ENCODE measurements at places on chromosomes 2 and 18. TPM values are rescaled to one million over a fixed set of nuclear protein-coding genes. Genes with fewer than 3 reads are reported as not detected.

- H3K36me3 ChIP-seq: no peaks in the 10 kb centered on the region
- H3K27ac ChIP-seq: no peak overlapping the region
- peaks cover 6% of the 10 kb centered on the region for H3K27me3 ChIP-seq
Observed at GRCh38 chr2:152046940-152047339, 51.9 kb downstream of the CACNB4 start.

DNA sequence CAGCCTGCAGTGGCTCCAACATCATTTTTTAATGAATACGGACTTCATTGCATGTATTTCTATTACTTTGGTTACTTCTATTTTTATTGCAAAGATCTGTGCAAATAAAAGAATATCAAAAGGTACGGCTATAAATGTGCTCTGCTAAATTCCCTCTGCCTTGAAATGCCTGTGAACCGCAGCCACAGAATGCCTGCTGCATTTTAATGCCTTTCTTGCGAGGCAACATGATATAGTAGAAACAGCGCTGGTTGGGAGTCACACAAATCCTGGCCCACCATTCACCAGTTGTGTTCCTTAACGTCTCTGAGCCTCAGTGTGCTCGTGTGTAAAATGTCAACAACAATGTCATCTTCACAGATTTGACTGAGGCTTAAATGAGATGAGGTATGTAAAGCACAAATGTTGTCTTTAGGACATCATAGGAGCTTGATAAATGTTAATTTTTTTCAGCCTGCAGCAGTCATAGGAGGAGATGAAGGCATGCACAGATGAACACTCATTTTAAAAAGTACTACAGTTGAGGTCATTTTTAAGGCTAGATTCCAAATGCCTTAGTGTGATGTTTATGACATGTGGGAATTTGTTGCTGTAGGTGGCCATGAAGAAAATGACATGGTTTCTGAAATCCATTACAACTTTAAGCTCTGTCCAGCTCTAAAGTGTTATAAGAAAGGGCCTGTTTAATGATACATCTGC is 187.6 kb upstream of the NRP2 start:
- no peak for DNase-seq
- peaks cover 3% of the 10 kb centered on the region for H3K27me3 ChIP-seq
- no peaks in the 10 kb centered on the region for H3K36me3 ChIP-seq
- H3K27ac ChIP-seq: no peak overlapping the region

The KCMF1 gene
- total RNA-seq: 139 TPM

DNA sequence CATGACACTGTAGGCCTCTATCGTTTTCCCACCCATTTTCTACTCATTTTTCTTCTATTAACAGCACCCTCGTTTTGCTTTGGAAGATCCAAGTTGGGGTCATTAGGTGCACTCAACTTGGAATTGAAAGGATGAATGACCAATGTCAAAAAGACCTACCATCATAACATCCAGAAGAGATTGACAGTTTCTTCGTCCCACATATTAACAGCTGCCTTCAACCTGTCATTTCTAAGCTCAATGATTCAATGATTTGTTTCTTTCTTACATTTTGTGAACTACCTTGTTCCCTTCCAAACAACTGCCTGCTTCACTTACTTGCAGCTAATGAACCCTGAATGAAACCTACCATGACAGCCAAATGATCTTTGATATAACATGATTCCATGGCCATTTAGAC is 224.0 kb upstream of the KCNH7 start:
- no peak for DNase-seq
- no peaks in the 10 kb centered on the region for H3K27me3 ChIP-seq
- H3K4me1 ChIP-seq: no peaks in the 10 kb centered on the region
- H3K4me3 ChIP-seq: no peak overlapping the region
- no peak overlapping the region for H3K27ac ChIP-seq

DNA sequence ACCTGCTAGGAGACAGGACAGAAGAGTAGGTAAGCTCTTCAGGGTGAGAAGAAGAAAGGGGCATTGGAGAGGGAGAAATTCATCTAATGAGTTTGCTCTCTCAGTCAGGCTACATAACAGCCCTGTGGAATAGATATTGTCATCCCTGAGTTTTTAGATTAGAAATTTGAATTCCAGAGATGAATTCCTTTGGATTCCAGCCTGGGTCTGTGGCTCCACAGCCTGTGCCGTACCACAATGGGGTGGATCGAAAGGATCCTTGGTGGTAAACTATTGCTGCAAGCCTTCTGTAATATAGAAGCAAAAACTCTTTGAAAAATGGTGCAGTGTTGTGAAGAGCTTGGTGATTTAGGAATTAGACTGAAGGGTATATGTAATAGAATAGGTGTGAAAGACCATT is 21.0 kb downstream of the MYO1B start:
- no peak for DNase-seq
- H3K4me1 ChIP-seq: peaks cover 15% of the 10 kb centered on the region
- H3K27ac ChIP-seq: no peak overlapping the region
- H3K27me3 ChIP-seq: no peaks in the 10 kb centered on the region

- H3K4me3 ChIP-seq: no peak overlapping the region
- no peaks in the 10 kb centered on the region for H3K4me1 ChIP-seq
- no peak for DNase-seq
Observed at GRCh38 chr2:179729966-179730365, 131.4 kb downstream of the ZNF385B start.

All from activated T-cell treated with anti-CD3 and anti-CD28 coated beads, Interleukin-2, amount 50 U/mL, for 72 hours (primary cell).